ENCODE measurements at places on chromosomes 4 and X.

GRCh38 chrX:10628906-10629305 lies 8.5 kb upstream of the MID1 start:
- DNase-seq, result no peak

GRCh38 chr4:68569466-68570121 lies 6.5 kb downstream of the UGT2B17 start:
- DNase-seq, result no peak

GRCh38 chrX:27797575-27797974 lies 10.2 kb upstream of the MAGEB10 start:
- no peak for DNase-seq

DNA sequence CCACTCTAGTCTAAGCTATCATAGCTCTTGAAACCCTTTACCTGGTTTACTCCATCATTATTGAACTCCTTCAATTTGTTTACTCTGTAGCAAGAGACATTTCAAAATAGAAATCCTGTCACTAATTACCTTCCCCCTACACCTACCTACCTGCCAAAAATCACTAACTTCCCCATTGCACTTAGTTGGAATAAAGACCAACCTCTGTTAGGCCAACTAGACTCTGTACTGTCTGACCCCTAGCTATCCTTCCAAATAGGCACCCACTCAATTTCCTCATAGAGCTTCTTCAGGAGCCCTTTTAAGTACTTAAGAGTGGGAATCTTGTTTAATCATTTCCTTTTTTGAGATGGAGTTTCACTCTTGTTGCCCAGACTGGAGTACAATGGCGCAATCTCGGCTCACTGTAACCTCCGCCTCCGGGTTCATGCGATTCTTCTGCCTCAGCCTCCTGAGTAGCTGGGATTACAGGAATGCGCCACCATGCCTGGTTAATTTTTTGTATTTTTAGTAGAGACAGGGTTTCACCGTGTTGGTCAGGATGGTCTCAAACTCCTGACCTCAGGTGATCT lies 8.9 kb upstream of the CDKL2 start:
- no peak for DNase-seq

DNA sequence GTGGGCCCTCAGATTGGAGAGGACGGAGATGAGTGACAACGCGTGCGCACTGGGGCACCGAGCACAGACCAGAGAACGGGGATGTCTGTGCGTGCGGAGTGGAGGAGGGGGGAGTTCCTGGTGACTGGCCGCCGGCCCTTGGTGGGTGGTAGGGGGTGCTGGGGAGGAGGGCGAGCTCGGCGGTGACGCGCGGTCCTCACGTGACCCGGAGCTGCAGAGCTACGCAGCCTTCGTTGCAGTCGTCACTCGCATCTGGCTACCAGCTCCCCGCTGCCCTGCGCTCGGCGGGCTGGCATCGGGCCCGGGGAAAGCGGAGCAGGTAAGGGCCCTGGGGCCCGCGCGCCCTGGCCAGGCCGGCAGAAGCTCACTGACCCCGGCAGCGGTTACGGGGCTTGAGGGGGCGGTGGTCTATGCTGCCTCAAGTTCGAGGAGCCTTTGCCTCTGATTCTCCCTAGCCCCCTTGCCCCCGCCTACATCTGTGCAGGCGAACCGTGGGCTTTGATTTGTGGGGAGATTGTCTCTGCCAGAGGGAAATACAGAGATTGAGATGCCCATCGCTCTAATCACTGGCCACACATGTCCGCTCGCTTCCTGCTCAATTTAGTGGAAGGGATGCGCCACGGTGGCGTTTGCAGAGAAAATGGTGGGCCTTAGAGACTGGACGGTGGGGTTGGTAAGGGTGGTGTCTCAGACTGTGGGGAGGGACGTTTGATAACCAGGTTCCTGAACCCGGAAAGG lies at the start of gene ARMCX4:
ARMCX4 (plus strand) TSS at position 245 of the 738 bp plus-strand sequence. CDS start 3,134 bp downstream, outside the sequence.
- DNase-seq, result no peak

DNA sequence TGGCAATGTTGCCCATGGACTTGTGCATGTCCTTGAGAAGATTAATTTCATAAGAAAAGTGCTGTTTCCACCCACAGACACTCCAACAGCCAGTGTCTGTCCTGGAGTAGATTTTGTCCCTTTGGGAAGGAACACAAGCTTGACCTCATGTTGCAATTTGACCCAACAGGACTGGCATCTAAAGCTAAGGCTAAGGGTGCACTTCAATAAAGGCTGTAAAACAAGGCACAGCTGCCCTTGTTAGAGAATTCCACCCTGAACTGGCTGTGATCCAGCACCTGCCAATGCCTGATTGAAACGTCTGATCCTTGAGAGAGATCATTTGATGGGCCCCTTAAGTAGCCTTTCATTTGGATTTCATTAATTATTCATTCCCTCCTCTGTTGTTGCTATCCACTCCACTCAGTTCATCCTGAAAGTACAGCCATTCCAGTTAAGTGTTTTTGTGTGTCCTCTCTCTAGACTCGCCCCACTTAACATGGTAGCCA lies 56.2 kb downstream of the CD99L2 start:
- DNase-seq, result no peak

GRCh38 chrX:31459361-31459760 lies 387.5 kb upstream of the FTHL17 start:
- DNase-seq, result no peak

DNA sequence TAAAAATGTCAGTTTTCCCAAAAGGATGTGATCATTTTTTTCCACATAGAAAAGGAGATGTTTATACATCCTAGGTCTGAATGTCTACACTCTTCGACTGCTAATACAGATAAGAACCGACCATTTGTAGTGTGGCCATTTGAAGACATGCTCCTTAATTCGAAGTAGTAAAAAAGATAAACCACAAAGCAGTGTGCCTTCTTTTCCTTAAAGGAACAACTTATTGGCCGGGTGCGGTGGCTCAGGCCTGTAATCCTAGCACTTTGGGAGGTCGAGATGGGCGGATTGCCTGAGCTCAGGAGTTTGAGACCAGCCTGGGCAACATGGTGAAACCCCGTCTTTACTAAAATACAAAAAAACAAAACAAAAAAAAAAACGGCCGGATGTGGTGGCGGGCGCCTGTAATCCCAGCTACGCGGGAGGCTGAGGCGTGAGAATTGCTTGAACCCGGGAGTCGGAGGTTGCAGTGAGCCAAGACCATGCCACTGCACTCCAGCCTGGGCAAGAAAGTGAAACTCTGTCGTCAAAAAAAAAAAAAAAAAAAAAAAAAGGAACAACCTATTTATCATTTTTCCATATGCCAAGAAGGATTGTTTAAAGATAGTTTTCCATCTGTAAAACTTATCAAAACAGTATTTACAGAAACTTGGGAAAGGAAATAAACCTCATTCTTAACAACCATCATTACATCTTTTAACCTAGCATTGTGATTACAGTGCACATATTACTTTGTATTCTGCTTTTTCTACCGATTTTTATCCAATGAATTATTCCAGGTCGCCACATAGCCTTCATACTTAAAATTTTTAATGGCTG lies 2.6 kb downstream of the INTS6L start:
- no peak for DNase-seq

- no peak for DNase-seq
Observed at GRCh38 chr4:109730619-109731545, 1.0 kb upstream of the PLA2G12A start.

DNA sequence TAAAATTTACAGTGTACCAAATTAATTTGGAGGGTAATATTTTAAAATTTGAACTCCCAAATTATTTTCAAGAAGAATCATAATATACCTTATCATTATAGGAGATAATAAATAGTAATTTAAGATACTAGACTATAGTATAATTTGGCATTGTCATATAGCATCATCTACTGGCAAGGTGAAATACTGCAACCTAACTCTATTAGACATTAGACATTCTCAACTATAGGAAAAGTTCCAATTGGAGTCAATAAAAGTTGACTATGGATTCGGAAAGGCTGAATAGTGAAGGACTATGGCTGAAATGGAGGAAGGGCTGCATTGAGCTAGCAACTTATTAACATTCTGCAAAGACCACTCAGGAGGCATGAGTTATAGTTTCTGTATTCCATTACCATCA lies 113.0 kb downstream of the PRDM5 start:
- DNase-seq, result no peak

- no peak for DNase-seq
Observed at GRCh38 chr4:139777757-139778156, 112.1 kb downstream of the MGST2 start.

- no peak for DNase-seq
Observed at GRCh38 chr4:136302566-136302965, 1229.7 kb downstream of the PCDH18 start.

- DNase-seq, result peak; percentile 87
Observed at GRCh38 chr4:40918330-40918729, 168.6 kb downstream of the NSUN7 start.

DNA sequence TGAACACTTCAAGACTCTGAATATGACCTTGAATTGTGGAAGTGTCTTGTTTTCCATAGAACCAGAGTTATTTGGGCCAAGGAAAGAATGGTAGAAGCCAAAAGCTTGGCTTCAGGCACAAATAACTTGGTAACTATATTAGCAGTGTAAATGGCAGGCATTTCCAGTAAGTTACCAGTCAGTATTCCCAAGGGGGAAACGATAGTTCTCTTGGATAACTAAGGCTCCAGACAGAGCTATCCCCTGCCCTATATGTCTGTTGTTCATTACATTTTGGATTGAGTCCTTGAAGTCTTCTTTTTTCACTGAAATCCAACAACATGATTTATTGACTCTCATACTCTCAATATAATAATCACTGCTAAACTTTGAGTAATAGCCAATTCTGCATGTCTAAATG lies 364.1 kb downstream of the MAGEB5 start:
- DNase-seq, result no peak

DNA sequence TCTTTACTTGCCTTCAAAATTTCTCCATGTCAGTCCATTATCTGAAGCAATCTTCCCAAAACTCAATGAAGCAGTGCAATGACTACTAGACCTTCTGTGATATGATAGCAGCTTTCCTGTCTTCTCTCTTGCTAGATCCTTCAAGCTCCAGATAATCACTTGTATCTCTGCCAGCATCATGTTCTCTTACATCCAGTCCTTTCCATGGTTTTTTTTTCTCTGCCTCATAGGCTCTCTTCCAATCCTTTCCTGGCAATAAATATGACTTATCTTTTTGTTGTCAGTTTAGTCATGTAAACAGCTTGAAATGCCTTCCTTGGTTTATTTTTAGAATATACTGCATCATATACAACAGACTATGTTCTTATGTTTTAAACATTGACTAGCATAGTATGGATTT lies 193.5 kb downstream of the CFAP299 start:
- DNase-seq, result no peak

- no peak for DNase-seq
Observed at GRCh38 chr4:99649778-99650177, 7.8 kb downstream of the C4orf54 start.

GRCh38 chrX:36868592-36868991 lies 139.6 kb upstream of the FAM47C start:
- no peak for DNase-seq

- no peak for DNase-seq
Observed at GRCh38 chrX:50536955-50537354, 66.3 kb upstream of the DGKK start.

DNA sequence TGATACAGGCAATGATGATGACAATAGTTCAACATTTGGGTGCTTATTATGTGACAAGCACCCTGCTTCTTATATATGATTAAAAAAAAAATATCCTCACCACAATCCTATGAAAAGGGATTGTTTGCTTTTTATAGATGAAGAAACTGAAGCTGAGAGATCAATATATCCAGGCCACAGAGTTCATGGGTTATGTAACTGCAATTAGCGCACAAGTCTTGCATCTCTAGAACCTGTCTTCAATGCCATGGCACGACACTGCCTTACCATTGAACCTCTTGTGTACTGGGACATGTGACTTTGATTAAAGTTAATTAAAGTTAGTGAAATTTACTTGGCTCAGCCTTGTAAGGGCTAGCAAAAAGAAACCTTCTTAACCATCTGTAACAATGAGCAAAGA lies 599.7 kb downstream of the ADGRL3 start:
- DNase-seq, result no peak

- no peak for DNase-seq
Observed at GRCh38 chr4:88533937-88534750, 10.6 kb upstream of the PYURF start.

DNA sequence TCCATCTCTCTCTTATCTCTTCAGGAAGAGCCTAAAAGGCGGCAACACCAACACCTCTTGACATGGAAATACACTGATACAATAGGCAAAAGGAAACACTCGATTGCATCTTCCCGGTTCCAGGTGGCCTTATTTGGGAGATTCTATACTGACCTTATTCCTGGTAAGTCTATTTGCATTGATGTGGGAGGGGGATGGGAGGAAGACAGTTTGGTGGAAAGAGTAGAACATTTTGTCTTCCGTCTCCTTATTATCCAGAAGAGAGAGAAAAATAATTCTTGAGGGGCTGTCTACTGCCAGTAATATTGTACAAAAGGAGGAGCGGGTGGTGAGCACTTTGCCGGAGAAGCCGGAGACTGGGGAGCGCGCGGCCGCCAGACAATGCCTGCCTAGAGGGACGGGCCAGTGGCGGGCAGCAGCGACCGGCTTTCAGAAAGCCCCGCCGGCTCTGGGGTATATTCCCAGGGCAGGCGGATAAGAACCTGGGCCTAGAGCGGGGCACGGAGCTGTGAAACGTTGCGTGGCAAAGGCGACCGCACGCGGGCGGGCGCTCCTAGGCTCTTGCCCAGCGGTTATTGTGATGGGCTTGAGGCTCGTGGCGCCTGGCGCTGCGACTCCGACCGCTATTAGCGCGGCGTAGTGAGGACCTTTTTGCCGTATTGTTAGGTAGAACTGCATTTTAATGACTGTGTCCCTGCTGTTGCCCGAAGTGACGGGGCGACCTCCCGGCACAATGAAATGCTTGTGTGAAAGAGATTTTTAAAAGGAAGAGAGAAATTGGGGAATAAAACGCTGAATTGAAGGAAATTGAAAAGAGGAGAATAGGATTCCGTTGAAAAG lies 518 bp downstream of the PRDM8 start:
- no peak for DNase-seq

DNA sequence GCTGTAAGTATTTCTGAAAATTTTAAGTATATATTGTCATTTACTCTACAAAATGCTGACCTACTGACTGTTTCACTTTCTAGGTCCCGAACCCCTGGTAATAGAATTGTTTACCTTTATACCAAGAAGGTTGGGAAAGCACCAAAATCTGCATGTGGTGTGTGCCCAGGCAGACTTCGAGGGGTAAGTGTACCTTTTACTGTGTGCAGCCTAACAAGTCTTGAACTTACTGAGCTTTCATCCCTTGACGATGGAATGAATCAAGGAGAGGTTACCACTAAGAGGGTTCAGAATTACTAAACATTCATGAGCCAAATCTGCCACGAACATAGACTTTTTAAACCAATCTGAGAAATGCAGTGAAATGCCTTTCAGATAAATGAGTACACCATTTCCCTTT lies 1.6 kb downstream of the RPL34 start:
- no peak for DNase-seq

DNA sequence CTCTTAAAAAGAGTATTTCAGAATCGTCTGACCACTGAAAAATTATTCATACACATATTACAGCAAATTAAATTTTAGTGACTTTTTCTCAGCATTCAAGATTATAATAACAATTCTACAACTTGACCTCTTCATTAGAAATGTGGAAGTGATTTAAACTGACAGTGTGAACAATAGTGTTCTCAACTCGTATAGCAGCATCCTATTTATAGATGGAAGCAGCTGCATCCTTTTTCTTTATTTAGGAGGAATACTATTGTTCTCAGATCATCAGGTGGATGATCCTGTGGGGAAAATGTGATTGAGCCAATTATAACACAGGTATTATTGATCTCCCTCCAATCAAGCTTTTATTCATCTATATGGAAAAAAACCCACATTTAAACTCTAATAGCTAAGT lies 56.7 kb downstream of the RAPGEF2 start:
- DNase-seq, result no peak

- no peak for DNase-seq
Observed at GRCh38 chr4:154471032-154471431, 20.6 kb downstream of the DCHS2 start.

Data from coronary artery (tissue), 2 donors.